ENCODE measurements at places on chromosomes 7 and 10.

DNA sequence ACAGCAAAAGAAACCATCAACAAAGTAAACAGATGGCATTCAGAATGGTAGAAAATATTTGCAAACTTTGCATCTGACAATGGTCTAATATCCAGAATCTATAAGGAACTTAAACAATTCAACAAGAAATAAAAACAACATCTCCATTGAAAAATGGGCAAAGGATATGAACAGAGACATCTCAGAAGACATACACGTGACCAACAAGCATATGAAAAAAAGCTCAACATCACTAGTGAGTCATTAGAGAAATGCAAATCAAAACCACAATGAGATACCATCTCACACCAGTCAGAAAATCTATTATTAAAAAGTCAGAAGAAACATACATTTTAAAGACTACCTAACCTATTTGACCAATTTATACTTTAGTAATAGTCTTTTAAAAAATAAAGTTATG is 571.3 kb upstream of the NRG3 start:
- no peak for DNase-seq

DNA sequence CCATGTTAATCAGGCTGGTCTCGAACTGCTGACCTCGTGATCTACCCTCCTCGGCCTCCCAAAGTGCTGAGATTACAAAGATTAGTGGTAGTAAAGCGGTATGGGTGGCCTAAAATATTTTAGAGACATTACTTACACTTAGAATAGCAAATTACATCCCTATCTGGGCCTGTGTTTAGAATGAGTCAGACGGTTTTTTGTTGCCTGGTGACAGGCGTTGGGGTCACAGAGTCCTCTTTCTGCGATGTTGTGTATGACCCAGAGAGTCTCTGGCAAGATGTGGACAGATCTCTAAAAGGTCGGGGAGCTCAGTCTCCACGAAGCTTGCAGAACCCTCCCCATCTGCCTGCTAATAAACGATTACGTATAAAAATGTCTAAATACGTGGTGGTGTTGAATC is 39.6 kb upstream of the PRKCQ start:
- no peak for DNase-seq

DNA sequence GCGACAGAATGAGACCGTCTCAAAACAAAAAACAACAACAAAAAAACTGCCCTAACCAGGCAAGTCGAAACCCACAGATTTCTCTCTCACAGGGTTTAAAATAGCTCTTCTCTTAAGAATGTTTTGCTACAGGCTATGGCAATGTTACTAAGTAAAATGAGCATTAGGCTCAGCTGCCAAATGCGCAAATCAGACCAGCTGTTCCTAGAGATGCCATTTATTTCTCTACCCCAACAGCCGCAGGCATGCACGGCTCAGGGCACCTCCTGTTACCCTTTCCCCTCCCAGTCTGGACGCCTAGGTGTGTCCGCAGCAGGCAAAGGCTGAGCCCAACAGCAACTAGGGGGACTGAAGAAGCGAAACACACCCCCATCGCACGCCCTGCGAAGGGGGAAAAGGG is 168.3 kb upstream of the MBL2 start:
- DNase-seq: no peak

DNA sequence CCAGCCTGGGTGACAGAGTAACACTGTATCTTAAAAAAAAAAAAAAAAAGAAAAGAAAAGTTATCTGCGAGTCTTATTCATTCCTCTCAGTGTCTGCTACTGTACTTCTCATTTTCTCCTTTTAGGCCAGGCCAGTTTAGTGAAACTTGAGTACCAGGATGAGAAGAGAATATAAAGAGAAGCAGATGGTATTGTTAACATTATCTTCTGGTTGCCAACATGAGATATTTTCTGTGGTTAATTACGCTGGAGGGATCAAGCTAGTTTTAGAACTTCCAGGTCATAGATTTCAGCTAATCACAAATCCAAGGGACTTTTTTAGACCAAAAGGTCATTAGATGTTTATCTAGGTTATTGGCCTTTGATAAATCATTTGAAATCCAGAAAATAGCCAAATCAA is 252.6 kb upstream of the SMIM30 start:
- no peak for DNase-seq

DNA sequence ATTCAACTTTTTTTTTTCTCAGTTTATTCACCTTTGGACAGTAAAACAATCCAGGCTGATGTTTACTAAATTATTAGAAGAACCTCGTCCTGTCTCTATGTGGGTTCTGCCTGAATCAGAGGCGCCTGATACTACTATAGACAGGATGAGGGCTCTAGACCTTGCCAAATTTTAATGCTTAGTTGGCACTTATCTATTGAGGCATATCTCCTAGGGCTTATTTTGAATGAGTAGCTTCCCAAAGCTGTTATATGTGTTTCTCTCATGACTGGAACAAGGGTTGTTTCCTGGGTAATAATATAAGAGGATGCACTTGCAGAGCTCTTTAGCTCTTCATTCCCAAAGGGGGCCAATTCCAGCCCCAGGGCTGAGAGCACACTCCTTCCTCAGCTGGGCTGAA is 23.6 kb downstream of the HECW1 start:
- DNase-seq: peak; percentile 6

- no peak for DNase-seq
Measured at GRCh38 chr10:88477343-88478085, 105.6 kb downstream of the RNLS start.

GRCh38 chr10:72850861-72851260 is 42.7 kb upstream of the OIT3 start:
- no peak for DNase-seq

DNA sequence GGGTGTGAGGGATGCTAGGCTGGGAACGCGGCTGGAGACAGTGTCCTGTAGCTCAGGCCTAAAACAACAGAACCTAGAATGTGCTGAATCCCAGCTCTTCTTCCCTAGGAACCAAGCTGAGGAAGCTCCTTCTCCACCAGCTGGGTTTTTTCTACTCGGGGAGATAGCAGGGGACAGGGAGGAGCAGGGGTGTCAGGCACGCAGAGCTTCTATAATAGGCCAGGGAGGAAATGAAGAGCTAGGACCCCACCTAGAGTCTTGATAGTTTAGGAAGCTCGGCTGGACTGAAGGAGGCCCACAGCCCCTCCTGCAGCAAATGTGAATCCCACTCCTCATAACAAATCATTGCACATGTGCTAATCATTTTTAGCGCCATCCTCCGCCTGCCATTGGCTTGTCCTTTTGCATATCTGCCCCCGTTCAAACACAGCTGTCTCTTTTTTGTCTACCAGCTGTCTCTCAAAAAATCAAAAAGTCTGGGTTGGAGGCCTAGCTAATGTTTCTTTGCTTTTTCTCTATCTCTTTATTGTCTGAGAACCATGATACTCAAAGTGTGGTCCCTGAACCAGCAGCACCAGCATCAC is 24.1 kb upstream of the FAM180A start:
- no peak for DNase-seq
